Bone marrow (tissue), 2 donors: ENCODE measurements at places on chromosomes 2 and 18.

- no peak for DNase-seq
These were observed 791.9 kb downstream of the TRIB2 start for GRCh38 chr2:13508671-13509070.

DNA sequence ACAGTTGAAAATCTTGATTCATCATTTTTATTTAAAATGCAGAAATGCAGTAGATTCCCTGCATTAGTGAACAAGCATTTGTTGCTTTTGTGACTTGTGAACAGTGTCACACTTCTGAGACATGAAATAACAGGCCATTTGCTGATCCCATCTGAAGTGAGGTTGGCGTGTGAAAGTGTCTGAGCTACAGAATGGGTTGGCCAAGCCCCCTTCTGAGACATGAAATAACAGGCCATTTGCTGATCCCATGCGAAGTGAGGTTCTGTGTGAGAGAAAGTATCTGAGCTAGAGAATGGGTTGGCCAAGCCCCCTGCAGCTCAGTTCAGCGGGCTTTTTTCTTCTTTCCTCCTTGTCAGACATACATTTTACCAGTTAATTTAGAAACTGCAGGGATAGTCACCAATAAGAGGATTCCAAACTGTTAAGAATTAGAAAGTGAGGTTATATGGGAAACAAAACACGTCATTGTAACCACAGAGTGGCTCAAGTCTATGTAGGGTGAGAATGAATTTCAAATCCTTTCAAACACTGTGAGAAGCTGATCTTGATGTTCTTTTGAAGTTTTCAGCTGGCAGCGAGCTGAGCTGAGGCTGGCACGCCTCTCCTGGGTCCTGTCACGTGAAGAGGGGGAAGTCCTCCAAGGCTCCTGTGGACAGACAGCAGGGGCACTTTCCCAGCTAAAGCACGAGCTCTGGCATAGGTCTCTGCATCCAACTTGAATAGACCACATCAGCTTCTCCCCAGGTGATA, 339.2 kb upstream of the SALL3 start:
- DNase-seq = no peak

- no peak for DNase-seq
These were observed 55.7 kb downstream of the KCNG2 start for GRCh38 chr18:79853303-79853992.

- DNase-seq = no peak
These were observed 17.7 kb downstream of the CNDP2 start for GRCh38 chr18:74513883-74514205.

DNA sequence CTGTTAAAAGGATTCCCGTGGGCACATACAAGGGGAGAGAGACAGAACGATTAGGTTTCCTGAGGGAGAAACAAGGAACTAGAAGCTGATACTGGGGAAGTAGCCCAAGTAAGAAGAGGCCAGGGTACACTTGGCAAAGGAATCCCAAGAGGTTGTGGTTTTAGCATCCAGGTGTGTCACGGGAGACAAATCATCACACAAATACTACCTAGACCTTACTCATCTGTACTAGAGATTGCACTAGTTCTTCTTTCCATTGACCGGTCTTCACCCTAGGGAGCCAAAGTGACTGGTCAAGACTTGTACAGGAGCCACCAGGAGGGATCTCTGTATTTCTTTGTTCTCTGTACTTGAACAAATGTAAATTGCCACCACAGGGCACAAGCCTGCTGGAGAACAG, 14.2 kb upstream of the NR4A2 start:
- no peak for DNase-seq

GRCh38 chr2:160039166-160039903, 23.1 kb downstream of the PLA2R1 start:
- DNase-seq = no peak

DNA sequence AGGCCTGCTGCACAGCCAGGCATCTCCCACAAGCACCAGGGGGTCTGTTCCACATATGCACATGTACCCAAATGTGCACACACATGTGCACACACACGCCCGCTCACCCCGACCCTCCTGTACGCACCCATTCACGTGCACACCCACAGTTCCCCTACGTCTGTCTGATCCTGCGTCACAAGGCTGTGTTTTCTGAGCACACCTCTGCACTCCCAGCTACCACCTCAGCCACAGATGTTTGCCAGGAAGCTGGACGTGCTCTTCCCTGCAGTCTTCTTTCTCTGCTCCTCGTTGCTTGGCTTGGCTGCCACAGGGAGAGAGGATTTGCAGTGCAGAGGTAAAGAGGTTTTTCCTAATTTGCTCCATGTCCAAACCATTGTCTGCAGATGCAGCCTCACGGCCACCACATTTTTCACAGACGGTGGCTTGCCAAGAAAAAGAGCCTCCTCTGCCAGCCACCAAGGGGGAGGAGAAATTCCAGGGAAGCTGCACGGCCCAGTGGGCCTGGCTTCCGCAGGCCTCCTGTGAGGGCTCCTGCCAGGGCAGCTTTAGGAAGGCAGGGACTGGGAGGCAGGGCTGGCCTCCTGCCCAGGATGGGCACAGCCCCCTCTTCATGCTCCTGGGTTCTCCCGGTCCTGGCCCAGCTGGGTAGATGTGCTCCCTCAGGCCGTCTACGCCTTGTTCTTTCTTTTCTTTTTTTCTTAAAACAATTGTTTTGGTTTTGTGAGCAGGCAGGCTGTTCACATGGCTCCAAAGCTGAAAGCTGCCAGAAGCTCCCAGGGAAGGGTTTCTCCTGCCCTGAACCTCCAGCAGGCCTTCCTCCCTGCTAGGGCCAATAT, 29.3 kb upstream of the HS6ST1 start:
- no peak for DNase-seq
